ENCODE measurements at places on chromosomes 11 and 22. TPM values are rescaled to one million over a fixed set of nuclear protein-coding genes. Genes with fewer than 3 reads are reported as not detected.

DNA sequence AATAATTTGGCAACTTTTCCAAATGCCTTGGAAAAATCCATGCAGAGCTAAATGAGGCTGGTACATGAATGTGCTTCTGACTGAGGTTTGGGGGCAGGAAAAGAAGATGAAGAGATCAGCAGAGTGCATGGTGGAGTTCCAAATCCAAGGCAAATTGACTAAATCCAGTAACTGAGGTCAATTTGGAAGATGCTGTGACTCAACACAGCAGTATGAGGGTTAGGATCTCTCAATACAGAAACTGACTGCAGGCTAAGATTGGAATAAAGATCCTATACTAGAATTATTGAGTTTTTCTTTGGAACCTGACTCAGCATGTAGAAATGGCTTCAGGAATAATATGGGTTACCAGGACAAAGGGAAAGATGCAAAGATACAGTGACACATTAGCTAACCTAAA lies 99.3 kb upstream of the FAT3 start:
- no peak for DNase-seq

- DNase-seq, result no peak
These were observed 136.4 kb downstream of the RBFOX2 start for GRCh38 chr22:35892192-35892591.

- DNase-seq, result no peak
These were observed 11.4 kb downstream of the UBE4A start for GRCh38 chr11:118370774-118371173.

Gene RFPL2
- not detected for total RNA-seq

- DNase-seq, result no peak
These were observed 111.7 kb downstream of the MYO18B start for GRCh38 chr22:25853501-25854284.

GRCh38 chr11:32829157-32829679 lies 509 bp upstream of the PRRG4 start:
- DNase-seq, result no peak

Gene PRDM11
- total RNA-seq, result 25.2 TPM
